ENCODE measurements at places on chromosomes 5 and 9.

- no peak for DNase-seq
Observed at GRCh38 chr9:70036641-70037040, 7.0 kb upstream of the MAMDC2 start.

DNA sequence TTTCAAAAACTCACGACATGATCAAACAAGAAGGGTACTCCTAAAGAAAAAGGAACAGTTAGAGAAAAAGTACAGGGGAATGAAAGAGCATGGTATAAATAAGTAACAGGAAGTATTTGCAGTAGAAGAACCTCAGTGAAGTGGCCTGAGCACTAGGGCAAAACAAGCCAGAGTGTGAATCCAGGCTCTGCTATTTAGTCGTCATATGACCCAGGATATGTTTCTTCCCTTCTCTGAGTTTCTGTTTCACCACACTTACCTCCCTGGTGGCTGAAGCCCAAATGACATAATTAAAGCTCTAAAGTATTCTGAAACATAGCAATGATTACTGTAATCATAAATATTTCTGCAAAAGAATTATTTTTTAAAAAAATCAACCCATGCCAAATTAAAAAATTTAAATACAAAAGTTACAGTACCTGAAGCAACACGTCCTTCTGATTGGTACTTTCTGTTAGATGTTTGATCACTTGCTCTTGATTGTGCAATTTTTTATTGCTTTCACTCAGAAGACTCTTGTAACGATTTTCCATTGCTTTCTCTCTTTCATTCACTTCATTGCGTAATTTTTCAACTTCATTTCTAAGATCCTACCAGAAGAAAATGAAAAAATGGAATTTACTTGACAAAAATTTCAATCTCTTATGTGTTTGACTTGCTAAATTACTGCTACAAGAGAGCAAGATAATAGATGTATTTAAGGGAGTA, 88.9 kb downstream of the CDK5RAP2 start:
- DNase-seq, result no peak

DNA sequence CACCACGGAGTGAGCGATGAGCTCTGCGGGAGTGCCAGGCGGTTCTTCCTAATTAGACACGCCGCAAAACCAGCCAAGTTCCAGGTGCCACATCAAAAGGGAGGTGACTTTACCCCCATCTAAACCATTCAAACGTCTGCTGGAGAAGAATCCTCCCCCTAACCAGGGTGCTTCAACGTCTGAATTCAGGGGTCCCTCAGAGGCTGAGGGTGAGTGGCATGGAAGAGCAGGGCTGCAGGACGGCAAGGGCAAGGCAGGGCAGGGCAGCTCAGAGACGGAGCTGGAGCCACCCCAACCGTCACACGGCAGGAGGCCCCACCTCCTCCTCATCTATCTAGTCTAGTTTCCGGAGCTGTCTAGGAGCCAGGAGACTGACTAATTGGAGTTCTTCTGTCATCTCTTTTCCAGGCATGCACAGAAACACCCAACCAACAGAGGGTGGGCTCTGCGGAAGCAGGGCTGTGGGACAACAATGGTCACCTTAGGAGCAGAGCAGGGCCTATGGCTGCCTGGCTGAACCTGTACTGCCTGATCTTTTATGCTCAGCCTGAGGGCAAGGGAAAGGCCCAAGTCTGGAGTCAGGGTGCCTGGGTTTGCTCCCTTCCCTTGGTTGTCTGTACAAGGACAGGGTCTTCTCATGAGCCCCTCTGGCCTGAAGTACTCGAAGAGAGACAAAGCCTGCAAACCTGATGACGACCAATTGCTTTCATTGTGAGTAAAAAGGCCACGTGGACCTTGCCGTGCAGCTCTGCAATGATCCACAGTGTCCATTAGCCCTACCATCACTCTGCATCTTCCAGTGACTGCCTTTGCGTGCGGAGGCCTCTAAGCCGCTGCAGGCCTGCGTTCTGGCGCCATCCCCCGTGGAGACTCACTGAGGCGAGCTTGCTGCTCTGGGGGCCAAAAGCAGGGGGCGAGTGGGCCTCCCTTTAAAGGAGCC, 81.0 kb upstream of the SLC25A51 start:
- DNase-seq, result no peak

DNA sequence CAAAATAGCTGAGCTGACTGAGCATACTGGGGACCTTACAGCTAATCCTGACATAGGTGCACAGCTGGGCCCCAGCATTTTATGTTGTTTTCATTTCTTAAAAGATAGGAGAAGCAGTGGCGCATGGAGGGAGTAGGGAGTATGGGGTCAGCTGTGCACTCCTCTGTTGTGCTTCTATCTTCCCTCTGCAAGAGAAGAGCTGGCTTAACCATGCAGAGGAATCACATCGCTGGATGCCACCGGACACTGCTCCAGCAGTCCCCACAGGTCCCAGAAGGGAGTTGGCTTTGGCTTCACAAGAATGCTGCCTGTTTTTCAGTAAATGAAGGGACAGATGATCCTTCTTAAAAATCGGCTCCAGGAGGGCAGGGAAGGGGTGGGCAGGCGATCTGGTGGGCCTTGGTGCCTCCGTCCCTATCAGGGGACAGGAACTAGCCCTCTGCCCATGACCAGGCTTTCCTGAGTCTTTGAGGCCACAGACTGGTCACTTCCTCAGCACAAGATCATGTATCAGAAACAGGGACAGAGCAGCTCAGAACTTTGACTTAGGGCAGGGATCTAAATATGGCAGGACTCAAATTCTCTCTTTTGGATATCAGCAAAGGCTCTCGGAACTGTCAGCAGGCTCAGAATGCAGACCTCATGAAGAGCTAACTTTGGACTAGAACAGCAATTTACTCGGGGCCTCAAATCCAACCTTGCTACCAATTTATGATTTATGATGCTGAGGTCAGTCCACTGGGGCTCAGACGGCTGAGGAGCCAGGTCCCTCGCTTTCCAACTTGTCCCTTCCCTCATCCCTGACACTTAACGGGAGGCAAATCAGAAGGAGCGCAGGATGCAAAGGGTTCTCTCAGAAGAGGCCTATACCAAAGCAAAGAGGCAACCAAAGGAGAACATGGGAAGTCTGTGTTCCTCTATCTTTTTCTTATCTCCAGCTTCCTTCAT, 47.2 kb downstream of the MARCHF3 start:
- no peak for DNase-seq

DNA sequence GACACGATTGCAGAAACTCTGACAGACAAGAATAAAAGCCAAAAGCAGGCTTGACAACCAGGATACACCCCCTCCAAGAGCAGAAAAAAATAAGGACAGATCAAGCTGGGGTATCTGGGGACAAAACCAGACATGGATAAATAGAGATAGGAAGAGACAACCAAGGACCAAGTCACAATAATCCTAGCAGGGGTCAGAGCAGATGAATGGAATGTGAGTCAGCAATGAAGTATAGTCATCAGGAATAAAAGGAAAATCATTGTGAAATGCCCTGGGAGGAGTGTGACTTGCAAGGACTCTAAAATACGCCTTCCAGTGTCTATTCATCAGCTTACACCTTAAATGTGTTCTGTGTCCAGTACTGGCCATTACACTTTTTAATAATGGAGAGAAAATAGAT, 206.8 kb downstream of the CAAP1 start:
- DNase-seq, result no peak

GRCh38 chr9:133163504-133164172, at the start of gene GBGT1:
Gene GBGT1 (minus strand): TSS chr9:133163914. CDS start chr9:133162412, 1,502 bp downstream.
- no peak for DNase-seq

- no peak for DNase-seq
Observed at GRCh38 chr5:91469517-91470165, 86.5 kb upstream of the ARRDC3 start.

- no peak for DNase-seq
Observed at GRCh38 chr9:13896047-13896446, 417.9 kb downstream of the NFIB start.

- DNase-seq, result no peak
Observed at GRCh38 chr5:78362220-78362619, 1.8 kb downstream of the SCAMP1 start.

GRCh38 chr5:145787507-145787906, 47.6 kb downstream of the PRELID2 start:
- DNase-seq, result no peak

DNA sequence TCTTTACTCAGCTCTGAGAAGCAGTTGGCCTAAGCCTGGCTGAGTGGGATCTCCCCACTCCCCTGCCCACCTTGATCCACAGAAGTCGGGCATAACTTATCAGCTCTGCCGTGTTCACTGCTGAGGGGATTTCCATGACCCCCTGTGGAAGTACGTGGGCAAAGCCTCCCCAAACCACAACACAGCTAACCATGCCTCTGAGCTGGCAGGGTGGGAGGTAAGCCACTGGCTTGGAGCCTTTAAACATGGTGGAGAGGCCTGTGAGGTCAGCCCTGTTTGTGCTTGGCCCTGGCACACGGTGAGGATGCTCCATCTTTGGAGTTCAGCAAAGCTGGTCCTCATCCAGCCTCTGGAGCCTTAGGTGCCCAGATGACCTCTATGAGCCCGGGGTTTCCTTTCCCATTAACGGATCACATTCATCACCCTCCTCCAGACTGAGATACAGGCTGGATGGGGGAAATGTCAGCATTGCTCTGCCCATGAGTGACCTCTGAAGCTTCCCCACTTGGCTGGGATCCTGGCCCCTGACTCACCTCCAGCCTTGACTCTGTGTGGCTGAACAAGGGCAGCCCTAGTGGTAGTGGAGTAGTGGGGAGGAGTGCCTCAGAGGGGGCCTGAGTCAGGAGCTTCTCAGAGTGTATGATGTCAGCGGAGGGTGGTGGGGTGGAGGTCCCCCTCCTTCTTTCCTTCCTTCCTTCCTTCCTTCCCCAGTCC, 6.2 kb downstream of the PDLIM4 start:
- peak; percentile 55 for DNase-seq

DNA sequence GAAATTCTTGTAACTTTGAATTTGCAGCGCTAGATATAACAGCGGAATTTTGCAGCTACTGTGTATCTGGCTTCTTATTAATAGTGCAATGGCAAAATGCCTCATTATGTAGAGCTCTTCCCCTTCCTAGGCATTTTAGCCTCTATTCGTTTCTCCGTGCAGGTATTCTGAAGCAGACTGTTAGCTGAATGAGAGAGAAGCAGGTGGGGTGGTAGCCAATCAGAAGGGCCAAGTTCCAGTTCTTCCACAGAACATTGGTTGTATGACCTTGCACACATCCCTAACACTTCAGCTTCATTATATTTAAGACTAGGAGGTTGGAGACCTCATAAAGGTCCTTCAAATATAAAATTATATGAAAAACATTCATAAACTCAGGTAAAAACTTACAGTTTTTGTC, 1.2 kb upstream of the VPS13A start:
- no peak for DNase-seq

DNA sequence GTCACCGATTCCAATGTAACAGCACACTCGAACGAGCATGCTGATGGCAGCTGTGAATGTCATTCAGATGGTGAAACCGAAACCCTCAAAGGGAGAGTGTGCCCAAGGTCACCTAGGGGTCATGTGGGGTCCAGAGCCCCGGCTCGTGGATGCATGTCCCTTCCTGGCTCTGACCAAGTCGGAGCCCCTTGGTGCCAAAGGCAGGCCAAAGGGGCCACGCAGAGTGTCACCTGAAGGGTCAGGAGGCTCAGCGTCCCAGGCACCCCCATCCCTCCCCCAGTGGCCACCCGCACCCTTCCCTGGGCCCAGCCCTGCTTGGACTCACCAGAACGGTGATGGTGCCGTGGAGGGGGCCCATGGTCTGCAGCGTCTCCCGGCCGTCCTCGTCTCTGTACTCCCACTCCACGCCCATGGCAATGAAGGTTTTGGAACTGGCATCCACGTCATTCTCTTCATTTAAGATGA, 69.5 kb downstream of the ZNF354C start:
- DNase-seq, result no peak

- DNase-seq, result no peak
Observed at GRCh38 chr5:120207129-120207528, 257.0 kb upstream of the PRR16 start.

GRCh38 chr5:84874196-84874595, 489.5 kb upstream of the EDIL3 start:
- no peak for DNase-seq

GRCh38 chr9:137000177-137000930, 4.0 kb upstream of the CLIC3 start:
- peak; percentile 34 for DNase-seq

DNA sequence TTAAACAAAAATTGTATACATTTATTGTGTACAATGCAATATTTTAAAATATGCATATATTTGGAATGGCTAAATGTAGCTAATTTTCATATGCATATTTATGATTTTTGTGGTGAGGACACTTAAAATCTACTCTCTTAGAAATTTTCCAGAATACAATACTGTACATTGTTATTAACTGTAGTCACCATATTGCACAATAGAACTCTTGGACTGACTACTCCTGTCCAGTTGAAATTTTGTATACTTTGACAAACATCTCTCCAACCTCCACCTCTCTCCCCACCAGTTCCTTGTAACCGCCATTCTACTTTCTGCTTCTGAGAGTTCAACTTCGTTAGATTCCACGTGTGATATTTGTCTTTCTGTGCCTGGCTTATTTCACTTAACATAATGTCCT, 49.2 kb upstream of the TAF11L2 start:
- no peak for DNase-seq

GRCh38 chr9:106723926-106724325, 139.0 kb upstream of the ZNF462 start:
- no peak for DNase-seq

DNA sequence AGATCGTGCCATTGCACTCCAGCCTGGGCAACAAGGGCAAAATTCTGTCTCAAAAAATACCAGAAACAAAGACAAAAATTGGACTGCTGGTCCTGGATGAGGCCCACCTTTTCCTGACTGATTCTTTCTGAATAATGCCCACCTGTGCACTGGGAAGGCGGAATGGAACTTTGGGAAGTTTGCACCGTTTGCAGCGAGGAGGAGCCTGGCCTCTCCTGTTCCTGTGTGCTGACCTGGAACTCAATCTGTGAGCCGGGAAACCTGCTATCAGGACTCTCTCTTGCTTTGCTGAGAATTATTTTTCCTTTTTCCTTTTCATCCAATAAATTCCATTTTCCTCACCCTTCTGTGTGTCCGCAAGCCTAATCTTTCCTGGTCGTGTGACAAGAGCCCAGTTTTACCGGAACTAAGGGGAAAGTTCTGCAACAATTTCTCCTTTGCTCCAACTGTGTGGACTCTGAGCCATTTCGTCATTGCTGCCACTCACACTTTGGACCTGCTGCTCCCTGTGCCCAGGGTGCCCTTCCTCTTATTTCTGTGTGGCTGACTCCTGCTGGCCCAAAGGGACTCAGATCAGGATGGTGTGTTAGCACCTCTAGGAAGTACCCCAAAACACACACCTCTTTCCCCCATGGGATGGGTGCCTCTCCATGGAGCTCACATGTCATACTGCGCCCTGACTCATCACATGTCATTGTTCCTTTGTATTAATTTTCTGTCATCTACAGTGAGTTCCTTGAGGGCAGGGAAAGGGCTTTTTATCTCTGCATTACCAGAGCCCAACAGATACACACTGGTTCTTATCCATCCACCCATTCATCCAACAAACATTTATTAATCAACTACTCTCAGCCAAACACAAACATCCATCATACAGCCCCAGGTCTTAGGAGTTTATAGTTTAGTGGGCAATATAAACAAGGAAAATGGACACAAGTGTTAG, 4.7 kb upstream of the GLRX start:
- DNase-seq, result no peak

GRCh38 chr9:37331871-37332270, 90.6 kb upstream of the GRHPR start:
- DNase-seq, result no peak

Measured in astrocyte of the cerebellum (primary cell).